ENCODE measurements at places on chromosomes 12 and 14.
A peak's percentile ranks its signal among the peaks of the same experiment; 100 is the strongest.

GRCh38 chr14:92247341-92247740, 75.6 kb upstream of the SLC24A4 start:
- no peak for DNase-seq

DNA sequence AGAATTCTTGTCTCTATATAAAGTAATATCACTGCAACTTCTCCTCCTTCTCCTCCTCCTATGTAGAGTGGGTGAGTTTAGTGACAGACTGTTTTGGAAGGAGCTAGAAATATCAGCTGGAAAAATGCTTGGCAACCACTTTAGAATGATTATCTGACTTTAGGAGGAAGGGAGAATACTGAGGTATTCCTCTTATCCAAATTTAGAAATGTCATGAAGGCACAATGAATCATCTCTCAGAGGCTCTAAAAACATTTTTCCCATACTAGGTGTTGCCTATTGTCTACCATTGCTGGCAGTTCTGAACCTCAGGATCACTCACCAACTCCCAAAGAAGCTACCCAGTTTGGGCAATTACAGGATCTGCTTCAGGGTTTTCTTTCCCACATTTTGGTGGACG, 306.6 kb upstream of the ATP2B1 start:
- DNase-seq = no peak

GRCh38 chr12:644303-644639, 19.0 kb downstream of the NINJ2 start:
- no peak for DNase-seq

DNA sequence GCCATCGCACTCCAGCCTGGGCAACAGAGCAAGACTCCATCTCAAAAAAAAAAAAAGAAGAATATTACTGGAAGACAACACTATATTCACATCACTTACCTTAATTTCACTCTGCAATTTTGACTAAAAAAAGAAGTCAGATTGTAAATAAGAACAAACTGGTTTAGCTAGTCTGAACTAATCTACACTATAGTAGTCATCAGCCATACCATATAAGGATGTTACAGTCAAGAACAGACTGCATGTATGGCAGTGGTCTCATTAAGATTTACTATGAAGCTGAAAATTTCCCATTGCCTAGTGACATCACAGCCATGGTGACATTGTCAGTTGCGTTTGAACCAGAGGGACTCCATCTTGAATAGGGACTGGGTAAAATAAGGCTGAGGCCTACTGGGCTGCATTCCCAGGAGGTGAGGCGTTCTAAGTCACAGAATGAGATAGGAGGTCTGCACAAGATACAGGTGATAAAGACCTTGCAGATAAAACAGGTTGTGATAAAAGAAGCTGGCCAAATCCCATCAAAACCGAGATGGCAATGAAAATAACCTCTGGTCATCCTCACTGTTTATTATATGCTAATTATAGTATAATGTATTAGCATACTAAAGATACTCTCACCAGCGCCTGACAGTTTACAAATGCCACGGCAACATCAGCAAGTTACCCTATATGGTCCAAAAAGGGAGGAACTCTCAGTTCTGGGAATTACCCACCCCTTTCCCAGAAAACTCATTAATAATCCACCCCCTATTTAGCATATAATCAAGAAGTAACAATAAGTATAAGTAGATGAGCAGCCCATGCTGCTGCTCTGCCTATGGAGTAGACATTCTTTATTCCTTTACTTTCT, 51.2 kb downstream of the OSBPL8 start:
- no peak for DNase-seq

DNA sequence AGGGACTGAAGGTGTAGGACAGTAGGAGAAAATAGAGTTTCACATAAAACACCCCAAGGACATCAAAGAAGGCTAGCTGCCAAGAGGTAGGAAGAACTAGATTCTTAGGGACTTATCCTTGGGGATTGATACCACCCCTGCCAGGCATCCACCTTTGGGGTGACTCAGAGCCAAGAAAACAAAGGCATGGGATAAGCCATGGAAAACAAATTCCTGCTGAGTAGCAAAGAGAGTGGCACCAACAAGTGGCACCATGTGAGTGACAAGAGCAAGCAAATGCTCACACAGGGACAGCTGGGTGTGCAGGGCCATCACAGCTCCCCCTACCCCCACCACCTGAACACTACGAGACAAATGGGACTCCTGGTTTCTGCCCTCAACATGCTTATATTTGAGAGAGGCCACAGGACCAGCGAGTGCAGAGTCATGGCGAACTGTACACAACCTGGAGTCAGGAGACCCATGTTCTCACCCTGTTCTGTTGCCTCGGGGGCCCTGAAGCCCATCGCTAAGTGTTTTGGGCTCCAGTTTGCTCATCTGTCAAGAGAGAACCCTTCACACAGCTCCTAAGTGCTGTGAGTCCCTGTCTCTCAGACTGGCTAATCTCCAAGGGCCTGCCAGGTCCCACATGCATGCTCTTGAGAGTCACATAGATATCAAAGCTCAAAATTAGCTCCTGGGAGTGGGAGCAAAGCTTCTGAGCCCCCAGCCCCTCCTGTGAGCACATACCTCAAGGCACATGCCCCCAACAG, 91.9 kb downstream of the DPF3 start:
- no peak for DNase-seq

DNA sequence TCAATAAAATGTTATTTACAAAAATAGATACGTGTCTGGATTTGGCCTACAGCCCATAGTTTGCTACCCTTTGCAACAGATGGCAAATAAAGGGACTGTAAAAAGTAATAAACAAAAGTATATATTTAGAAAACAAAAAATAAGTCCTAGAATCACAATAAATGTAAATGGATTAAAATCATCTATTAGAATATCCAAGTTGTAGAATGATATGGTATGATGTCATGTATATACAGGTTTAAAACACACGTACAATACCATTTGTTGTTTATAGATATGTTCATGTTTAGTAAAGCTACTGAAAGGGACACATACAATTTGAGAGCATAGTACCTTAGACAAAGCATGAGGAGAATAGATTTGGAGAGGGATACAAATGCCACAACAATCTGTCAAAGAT, 219.5 kb downstream of the BCL11B start:
- DNase-seq = no peak

- no peak for DNase-seq
Observed at GRCh38 chr12:110382683-110383082, 20.8 kb downstream of the ANAPC7 start.

GRCh38 chr14:104221636-104222369, 83.4 kb downstream of the KIF26A start:
- DNase-seq = no peak

GRCh38 chr14:51533160-51533559, 118.5 kb upstream of the FRMD6 start:
- no peak for DNase-seq

DNA sequence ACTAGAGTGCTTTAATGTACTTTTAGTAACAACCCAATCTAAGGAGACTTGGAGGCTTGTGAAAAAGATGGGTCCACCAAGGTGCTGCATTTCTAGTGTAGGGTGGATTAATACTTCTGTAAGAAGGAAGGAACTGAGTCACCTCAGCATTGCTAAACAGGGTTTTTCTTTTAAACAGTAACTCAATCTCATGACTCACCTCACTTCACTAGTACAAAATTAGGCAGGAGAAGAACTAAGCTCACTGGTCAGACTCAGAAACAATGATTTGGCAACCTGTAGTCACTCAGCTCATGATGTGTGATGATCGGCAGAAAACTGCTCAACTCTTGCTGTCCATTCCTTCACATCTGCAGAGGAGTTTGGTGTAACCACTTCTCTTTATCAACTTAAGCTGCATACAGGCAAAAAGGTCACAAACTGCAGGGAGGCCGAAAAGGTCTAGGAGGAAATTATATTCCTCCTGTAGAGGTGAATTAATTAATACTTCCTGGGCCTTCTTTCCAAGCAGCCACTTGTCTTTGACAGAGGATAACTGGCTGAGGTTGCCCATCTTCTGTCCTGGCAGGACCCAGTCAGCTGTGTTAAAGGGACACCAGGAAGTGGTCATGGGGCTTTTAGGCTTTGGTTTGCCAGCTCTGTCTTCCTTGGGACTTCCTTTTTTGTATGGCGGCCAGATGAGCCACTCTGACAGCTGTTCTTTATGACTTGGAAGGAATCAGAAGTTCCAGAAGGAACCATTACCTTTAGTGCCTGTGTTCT, 466.9 kb downstream of the FUT8 start:
- no peak for DNase-seq

- DNase-seq = no peak
Observed at GRCh38 chr14:41549282-41549681, 57.4 kb upstream of the LRFN5 start.

DNA sequence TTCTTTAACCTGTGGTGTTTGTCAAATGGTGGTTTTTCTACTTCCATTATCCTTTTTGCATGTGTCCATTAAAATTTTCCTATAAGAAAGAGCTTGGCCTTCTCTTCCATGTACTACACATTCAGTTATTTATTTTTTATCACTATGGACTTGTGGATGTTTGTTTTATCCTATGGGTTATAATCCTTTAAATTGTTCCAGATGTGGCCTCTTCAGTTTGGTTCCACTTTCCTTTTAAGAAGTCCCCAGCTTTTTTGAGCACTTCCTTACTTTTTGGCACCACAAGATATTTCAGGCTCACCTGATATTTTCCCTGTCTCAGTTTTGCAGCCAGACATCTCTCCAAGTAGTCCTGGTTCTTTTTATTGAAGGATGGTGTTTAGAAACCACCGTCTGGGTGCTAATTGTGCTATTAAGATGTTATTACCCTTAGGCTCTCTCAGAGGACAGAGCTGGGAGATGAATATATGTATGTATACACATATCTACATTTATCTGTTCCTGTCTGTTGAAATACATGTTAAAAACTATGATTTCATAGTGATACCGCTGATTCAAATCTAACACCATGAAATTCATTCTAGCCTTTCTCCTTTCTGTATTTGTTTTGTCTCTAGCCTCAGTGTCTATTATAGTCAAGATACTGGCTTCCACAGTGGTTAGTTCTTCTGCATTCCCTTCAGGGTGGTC, 408.5 kb upstream of the RGS6 start:
- peak; percentile 57 for DNase-seq

- no peak for DNase-seq
Observed at GRCh38 chr14:70789361-70789760, 20.0 kb downstream of the MAP3K9 start.

DNA sequence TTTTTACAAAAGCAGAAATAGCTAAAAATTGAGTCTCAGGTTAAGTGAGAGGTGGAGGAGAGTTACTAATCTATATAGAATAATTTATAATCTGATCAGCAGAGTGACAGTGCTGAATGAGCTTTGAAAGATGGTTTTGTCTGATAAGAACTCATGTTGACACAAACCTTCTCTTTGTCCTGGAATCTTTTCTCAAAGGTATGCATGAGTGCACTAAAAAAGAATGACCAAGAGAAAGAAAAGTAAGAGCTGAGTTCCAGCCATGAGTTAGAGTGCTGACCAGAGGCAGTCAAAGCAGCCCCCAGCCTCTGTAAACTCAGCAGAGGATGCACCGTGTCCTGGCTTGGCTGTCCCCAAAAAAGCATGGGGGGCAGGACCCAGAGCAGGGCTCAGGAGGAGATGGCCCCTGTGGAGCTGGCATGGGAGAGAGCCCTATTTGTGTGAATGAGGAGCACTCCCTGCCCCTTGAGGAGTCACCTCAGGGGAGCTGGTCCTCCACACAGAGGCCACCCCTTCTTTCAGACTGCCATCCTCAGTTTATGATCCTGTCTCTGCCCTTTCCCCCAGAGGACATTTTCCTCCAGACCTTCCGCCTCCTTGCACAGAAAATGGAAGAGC, 129.8 kb downstream of the SEC23A start:
- DNase-seq = no peak

DNA sequence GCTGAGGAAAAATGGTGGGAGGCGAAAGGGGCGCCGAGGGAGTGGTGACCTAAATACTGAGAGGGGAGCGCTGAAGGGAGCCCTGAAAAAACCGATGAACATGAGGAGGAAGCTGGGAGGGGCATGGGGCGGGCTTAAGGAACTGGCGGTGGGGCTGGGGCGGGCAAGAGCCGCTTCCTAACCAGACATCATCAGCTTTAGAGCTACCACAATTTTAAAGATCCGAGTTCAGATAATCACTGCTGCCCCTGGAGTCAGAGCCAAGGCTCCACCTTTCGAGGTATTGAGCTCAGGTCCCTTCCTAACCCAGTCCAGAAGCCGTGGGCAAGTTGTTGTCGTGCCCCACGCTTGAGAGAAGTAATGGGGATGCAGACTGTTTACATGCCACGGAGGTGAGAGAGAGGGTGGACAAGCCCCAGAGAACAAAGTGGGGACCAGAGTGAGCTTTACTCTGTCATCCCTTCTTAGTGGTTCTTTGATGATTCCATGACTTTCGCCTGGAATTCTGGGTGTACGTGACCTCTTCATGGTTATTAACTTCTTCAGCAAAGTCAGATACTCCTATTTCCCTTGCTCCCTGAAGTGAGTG, 393 bp downstream of the ORMDL2 start:
- no peak for DNase-seq

DNA sequence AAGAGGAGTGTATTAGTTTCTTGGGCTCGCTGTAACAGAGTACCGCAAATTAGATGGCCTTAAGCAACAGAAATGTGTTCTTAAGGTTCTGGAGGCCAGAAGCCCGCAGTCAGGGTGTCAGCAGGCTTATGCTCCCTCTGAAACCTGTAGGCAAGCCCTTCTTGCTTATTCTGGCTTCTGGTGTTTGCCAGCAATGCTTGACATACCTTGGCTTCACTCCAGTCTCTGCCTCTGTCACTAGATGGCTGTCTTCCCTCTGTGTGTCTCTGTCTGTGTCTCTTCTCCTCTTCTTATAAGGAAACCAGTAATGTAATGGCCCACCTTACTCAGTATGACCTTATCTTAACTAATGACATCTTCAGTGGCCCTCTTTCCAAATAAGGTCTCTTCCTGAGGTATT, 85.1 kb downstream of the DERA start:
- DNase-seq = no peak
